Natural killer cell treated with Interleukin-12 subunit alpha and Interleukin-12 subunit beta and Interleukin-15 and Interleukin-18, amount 100 ng/mL, for 72 hours (primary cell): ENCODE measurements at places on chromosomes 3 and 15. TPM values are rescaled to one million over a fixed set of nuclear protein-coding genes. Genes with fewer than 3 reads are reported as not detected.
A peak's percentile ranks its signal among the peaks of the same experiment; 100 is the strongest.

GRCh38 chr3:71087143-71088018 is 496.1 kb downstream of the FOXP1 start:
- DNase-seq: peak; percentile 80
- H3K4me3 ChIP-seq: peak overlapping the region; percentile 70
- H3K27me3 ChIP-seq: no peaks in the 10 kb centered on the region
- H3K4me1 ChIP-seq: peaks cover 61% of the 10 kb centered on the region
- no peaks in the 10 kb centered on the region for H3K36me3 ChIP-seq

DNA sequence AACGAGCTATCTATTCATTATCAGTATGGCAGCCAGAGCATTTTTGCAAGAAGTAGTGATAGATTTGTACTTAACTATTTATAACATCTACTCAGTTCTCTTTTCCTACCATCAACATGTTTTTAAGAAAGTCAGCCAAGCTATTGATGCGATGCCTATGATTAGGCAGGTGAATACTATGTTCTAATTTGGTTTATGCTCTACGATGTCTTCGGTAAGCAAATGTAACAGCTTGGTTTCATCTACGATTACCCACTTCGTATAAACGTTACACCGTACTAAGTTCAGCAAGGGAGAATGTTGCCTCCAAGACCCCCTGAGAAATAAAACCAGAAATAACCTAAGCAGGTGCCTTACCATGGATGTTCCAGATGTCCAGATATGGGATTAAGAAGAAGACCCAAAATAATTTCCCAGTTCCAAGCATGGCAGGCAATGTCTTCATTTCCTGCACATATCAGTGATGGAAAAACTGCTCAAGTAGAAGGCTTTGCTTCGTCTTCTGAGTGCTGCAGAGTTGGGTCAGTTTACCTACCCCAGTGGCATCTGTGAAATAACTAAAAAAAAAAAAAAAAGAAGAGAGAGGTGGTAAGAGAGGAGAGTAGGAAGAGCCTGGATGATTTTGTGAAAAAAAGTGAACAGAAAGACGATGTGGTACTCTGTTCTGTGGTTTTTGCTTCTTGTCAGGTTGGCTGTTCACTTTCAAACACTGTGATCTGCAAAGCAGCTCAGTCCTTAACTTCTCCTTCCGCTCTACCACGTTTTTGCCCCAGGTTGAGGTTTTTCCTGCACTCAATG is at the start of gene BTLA:
TSS of gene BTLA (minus strand) at position 559 of the 798 bp plus-strand sequence. CDS start at position 445, 114 bp downstream.
- H3K4me1 ChIP-seq: peaks cover 9% of the 10 kb centered on the region
- peak within 1 kb of the TSS; percentile 73 for H3K4me3 ChIP-seq
- DNase-seq: no peak
- peaks cover 4% of the 10 kb centered on the region for H3K36me3 ChIP-seq
- peak within 1 kb of the TSS; percentile 56 for H3K27ac ChIP-seq

- peaks cover 24% of the 10 kb centered on the region for H3K4me1 ChIP-seq
- no peak overlapping the region for H3K4me3 ChIP-seq
- no peaks in the 10 kb centered on the region for H3K27me3 ChIP-seq
- no peak for DNase-seq
- no peaks in the 10 kb centered on the region for H3K36me3 ChIP-seq
Observed at GRCh38 chr3:13045904-13046568, 27.2 kb downstream of the IQSEC1 start.

GRCh38 chr3:57752307-57752706 is 3.8 kb upstream of the SLMAP start:
- H3K36me3 ChIP-seq: no peaks in the 10 kb centered on the region
- H3K27ac ChIP-seq: no peak overlapping the region
- H3K4me3 ChIP-seq: no peak overlapping the region
- H3K4me1 ChIP-seq: peaks cover 15% of the 10 kb centered on the region
- no peaks in the 10 kb centered on the region for H3K27me3 ChIP-seq

Gene HCN4
- total RNA-seq: not detected

Gene NR1I2
- total RNA-seq: not detected

DNA sequence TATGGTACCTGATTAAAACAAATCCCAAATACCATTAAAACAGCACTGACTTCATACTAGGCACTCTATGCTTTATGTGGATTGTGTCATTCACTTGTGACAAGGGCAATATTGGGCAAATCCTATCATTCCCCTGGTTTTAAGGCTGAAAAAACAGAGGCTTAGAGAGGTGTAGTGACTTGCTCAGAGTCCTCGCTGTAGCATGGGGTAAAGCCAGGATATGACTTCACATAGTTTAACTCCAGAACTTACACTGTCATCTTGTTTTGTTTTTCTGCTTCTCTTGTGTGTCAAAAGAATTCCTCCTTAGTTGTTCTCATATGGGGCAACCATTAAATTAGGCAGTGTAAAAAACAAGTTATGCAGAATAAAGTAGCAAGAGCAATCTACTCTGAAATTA is 40.3 kb upstream of the ICE2 start:
- peak overlapping the region; percentile 76 for H3K27ac ChIP-seq
- peaks cover 25% of the 10 kb centered on the region for H3K36me3 ChIP-seq
- DNase-seq: no peak
- H3K4me1 ChIP-seq: peaks cover 53% of the 10 kb centered on the region

DNA sequence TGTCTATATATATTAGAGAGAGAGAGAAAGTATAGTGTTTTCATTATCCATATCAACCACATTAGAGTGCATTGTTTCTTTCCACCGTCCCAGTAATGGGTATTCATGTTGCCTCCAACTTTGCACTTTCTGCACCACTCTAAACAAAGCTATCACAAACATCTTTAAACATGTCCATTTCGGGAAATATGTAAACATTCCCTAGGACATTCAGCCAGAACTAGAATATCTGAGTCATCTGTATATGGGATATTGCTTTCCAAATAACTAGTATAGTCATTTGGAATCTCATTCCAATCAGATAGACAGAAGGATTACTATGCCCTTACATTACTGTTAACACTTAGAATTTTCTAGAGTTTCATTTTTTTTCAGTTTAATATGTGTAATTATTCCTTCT is 914.9 kb upstream of the EPHA6 start:
- no peak overlapping the region for H3K4me3 ChIP-seq
- no peaks in the 10 kb centered on the region for H3K4me1 ChIP-seq
- no peak for DNase-seq
- no peak overlapping the region for H3K27ac ChIP-seq

DNA sequence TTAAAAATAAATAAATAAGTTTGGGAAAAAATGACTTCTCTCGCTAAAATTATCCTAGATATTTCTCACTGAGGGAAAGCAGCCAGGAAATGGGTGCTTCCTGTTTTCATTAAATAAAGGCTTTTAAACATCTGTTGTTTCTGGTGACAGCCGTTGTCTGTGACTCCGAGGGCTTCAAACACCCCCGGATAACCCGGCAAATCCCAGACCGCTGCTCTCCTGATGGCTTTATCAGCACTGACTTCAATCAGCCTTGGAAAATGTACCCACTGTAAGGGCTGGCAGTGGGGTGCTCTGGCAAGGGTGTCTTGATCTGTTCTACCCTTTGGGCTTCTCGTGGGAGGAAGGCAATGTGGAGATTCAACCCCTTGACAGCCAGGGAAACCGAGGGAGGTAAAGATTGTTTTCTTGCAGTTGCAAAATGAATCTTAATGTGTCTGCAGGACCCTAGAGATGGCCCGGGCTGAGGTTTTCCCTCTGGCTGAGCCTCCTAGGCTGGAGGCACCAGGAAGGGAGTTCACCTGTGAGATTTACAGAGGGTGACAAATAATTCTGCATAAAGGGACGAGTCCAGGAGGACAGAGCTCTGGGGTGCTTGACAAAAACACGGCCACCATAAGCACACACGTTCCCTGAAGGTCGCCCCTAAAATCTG is 33.6 kb upstream of the SEC13 start:
- H3K4me3 ChIP-seq: no peak overlapping the region
- no peaks in the 10 kb centered on the region for H3K36me3 ChIP-seq
- H3K4me1 ChIP-seq: no peaks in the 10 kb centered on the region
- no peaks in the 10 kb centered on the region for H3K27me3 ChIP-seq

Gene ALPK3
- 0.67 TPM for total RNA-seq

- H3K27ac ChIP-seq: no peak overlapping the region
- peaks cover 49% of the 10 kb centered on the region for H3K27me3 ChIP-seq
- H3K4me3 ChIP-seq: no peak overlapping the region
- no peak for DNase-seq
- H3K4me1 ChIP-seq: no peaks in the 10 kb centered on the region
- H3K36me3 ChIP-seq: peaks cover 5% of the 10 kb centered on the region
Observed at GRCh38 chr3:39528844-39529243, 61.4 kb downstream of the MOBP start.

Gene CPEB1
- total RNA-seq: 0.21 TPM

DNA sequence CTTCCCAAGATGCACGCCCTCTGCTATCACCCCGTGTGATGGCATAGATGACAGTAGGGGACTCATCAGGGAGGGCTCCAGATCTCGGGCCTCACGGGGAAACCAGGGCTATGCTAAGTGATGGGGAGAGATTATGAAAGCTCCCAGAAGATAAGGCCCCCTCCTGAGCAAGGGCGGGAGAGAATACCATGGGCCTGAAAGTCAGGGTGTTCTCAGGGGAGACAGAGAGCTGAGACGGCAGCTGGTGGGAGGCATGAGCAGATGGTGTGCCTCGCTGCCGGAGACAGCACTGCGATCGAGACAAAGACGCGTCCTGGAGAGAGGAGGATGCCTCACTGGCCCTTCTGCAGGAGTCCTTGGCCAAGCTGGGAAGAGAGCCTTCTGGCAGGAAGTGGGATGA is 106.5 kb upstream of the ADPGK start:
- no peaks in the 10 kb centered on the region for H3K4me1 ChIP-seq
- peaks cover 27% of the 10 kb centered on the region for H3K27me3 ChIP-seq
- H3K27ac ChIP-seq: no peak overlapping the region

GRCh38 chr3:39506863-39507262 is 39.4 kb downstream of the MOBP start:
- no peak overlapping the region for H3K4me3 ChIP-seq
- no peaks in the 10 kb centered on the region for H3K36me3 ChIP-seq
- H3K27ac ChIP-seq: no peak overlapping the region

DNA sequence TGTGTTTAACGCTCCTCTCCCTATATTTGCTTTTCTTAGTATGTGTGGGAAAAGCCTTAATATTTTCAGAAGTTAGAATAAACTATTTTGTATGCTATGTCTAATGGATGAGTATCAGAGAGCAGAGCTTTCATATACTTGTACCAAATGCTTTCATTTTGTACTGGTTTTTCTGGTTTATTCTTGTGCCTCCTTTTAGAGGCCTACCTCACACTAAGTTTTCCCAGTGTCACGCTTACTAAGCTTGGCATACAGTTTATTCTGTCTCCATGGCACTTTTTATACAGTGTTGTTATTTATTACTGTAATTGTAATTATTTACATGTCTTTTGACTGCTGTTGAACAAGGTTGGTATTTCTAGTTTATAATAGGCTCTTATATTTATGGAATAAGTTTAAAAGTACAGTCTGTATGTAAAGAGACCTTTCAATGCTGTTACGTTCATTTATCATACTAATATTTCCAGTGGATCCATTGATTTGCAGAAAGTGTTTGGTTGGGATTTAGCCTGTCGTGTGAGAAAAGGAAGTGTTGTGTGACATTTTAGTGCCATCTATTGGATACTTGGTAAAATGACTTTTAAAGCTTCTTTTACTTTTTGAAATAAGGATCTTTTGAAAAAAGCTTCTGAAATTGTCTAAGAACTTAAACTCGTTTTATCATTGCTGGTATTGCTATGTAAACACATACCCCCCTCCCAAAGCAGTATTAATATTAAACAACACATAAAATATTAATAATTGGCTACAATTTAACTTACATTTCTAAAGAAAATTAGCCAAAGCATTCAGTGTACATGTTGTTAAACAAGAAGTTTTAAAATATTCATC is 5.2 kb upstream of the EBLN2 start:
- H3K36me3 ChIP-seq: no peaks in the 10 kb centered on the region
- no peaks in the 10 kb centered on the region for H3K27me3 ChIP-seq
- H3K4me1 ChIP-seq: peaks cover 13% of the 10 kb centered on the region
- no peak for DNase-seq
- H3K27ac ChIP-seq: peak overlapping the region; percentile 62

DNA sequence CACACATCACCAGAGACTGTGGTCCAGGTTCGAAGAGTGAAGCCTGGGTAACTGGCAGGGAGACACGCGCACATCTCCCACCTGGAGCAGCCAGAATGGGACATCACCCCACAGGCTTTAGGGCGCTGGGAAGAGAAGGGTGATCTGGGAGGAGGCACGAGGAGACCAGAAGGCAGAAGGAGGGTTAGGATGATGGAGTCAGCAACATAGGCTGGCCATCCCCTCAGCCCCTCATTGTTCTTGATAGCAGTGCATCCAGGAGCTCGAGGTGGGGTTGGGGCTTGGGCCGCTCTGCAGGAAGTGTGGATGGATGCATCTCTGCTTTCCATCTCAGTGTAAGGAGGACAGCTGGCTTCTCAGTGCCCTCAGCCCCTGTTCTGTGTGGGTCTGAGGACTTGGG is 15.2 kb downstream of the PLA2G4F start:
- no peaks in the 10 kb centered on the region for H3K36me3 ChIP-seq
- H3K4me1 ChIP-seq: no peaks in the 10 kb centered on the region
- H3K27me3 ChIP-seq: no peaks in the 10 kb centered on the region
- H3K27ac ChIP-seq: no peak overlapping the region
- peak; percentile 32 for DNase-seq
- H3K4me3 ChIP-seq: no peak overlapping the region

Gene ATP13A5
- total RNA-seq: not detected

- H3K4me3 ChIP-seq: no peak overlapping the region
- no peaks in the 10 kb centered on the region for H3K36me3 ChIP-seq
- peaks cover 18% of the 10 kb centered on the region for H3K27me3 ChIP-seq
Observed at GRCh38 chr3:150170852-150171520, 200.3 kb upstream of the PFN2 start.

- no peak overlapping the region for H3K27ac ChIP-seq
- H3K4me1 ChIP-seq: no peaks in the 10 kb centered on the region
- no peak overlapping the region for H3K4me3 ChIP-seq
- peaks cover 30% of the 10 kb centered on the region for H3K27me3 ChIP-seq
Observed at GRCh38 chr3:37559461-37559860, 302.2 kb upstream of the CTDSPL start.

GRCh38 chr3:9311228-9311627 is 51.6 kb upstream of the THUMPD3 start:
- no peaks in the 10 kb centered on the region for H3K36me3 ChIP-seq
- H3K4me1 ChIP-seq: no peaks in the 10 kb centered on the region
- DNase-seq: no peak
- H3K27me3 ChIP-seq: peaks cover 6% of the 10 kb centered on the region
- no peak overlapping the region for H3K4me3 ChIP-seq

DNA sequence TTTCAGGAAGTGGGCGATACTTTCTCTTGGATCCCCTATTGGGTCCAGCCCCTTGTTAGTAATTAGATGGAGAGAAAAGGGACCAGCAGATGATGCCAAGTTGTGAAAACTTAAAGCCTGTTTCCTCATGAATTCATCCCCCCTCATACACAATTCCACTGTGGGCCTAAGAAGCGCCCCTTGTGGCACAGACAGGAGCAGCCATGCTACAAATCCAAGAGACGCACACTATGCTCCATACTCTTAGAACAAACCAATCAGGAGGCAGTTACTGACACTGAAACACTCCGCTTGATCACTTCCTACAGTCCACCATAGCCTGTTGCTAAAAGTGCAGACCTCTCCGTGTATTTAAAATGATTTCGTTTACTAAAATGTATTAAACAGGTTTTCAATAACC is 111.3 kb upstream of the ARRDC4 start:
- H3K4me3 ChIP-seq: no peak overlapping the region
- DNase-seq: no peak
- H3K36me3 ChIP-seq: no peaks in the 10 kb centered on the region
- H3K27me3 ChIP-seq: no peaks in the 10 kb centered on the region
